Activated naive CD4-positive, alpha-beta T cell treated with anti-CD3 and anti-CD28 coated beads for 36 hours (primary cell): ENCODE measurements at places on chromosomes 7 and 10. TPM values are rescaled to one million over a fixed set of nuclear protein-coding genes. Genes with fewer than 3 reads are reported as not detected.

CCDC172 gene
- not detected for total RNA-seq

ZNF680 gene
- total RNA-seq: 14.0 TPM

CPVL gene
- total RNA-seq: not detected

GPR26 gene
- total RNA-seq: not detected

NPY4R gene
- not detected for total RNA-seq

CUBN gene
- 0.37 TPM for total RNA-seq

CRHR2 gene
- total RNA-seq: not detected

TUBB8 gene
- not detected for total RNA-seq

GDF2 gene
- total RNA-seq: not detected

GRID2IP gene
- 0.12 TPM for total RNA-seq

HOXA7 gene
- not detected for total RNA-seq

SFMBT2 gene
- 21.5 TPM for total RNA-seq

GPAM gene
- 8.1 TPM for total RNA-seq

SPDYE6 gene
- not detected for total RNA-seq

OPN1SW gene
- not detected for total RNA-seq

SNX10 gene
- 17.0 TPM for total RNA-seq

C10orf62 gene
- total RNA-seq: not detected

UPK3BL2 gene
- total RNA-seq: 5.5 TPM

ZNF804B gene
- not detected for total RNA-seq
